NCI-H510A treated with DMSO at 0.1 percent for 48 hours (cell line): ENCODE measurements at places on chromosomes 1 and 21.
A peak's percentile ranks its signal among the peaks of the same experiment; 100 is the strongest.

GRCh38 chr1:78640462-78640861, 9.2 kb upstream of the IFI44 start:
- no peak for DNase-seq

DNA sequence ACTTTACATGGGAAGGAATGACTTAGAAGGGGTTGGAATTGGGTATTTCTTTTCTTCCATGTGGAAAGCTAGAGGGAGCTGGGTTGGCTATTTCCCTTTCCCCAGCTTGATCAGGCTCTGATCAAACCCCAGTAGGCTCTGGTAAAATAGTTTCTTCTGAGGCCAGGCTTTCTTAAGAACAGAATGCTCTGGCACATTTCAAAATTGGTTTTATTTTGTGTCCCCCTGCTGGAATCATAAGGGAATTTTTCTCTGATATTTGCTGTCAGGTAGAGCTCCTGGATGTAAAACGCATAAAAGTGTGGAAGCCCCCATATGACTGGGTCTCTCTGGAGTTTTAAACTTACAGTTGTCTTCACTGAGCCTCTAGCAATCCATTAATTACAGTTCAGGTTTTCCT, 17.1 kb upstream of the APOBEC4 start:
- no peak for DNase-seq

GRCh38 chr1:3474016-3474415, 19.6 kb downstream of the ARHGEF16 start:
- no peak for DNase-seq

DNA sequence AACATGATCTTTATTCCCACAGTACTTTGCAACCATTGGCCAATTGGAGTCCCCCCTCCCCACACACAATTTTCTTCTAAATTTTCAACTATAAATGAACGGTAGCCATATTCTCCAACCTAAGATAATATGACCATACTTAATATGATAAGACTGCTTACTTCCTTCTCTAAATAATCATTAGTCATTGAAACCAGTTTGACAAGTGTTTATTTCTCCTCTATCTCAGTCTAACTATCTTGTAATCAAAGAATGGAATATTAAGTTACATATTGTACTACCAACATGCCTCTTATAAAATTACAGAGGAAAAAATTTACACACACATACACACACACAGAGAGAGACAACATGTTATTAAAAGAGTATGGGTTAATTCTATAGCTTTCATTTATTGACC, 567.4 kb upstream of the TMPRSS15 start:
- DNase-seq: no peak

- peak; percentile 80 for DNase-seq
Observed at GRCh38 chr1:1833916-1834325, 55.7 kb upstream of the NADK start.

- DNase-seq: no peak
Observed at GRCh38 chr1:36089393-36090121, 865 bp downstream of the ADPRS start.

GRCh38 chr1:87115891-87116290, 201.5 kb downstream of the HS2ST1 start:
- DNase-seq: no peak

DNA sequence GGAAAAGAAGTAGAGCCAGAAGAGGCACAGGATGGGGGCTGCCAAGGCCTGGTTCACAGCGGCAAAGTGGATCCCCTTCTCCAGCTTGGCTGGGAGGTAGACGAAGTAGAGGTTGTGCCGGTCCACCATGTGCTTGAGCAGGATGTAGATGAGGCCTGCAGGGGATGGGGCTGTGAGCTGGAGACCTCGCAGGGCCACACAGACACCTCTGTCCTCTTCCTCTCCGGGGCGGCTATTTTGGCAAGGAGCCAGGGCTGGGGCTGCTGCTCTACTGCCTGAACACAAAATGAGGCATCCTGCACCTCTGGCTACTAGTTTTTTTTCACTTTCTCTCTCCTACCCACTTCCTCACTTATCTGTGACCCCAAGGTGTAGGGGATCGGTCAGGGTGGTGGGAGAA, 32.3 kb downstream of the TMEM63A start:
- no peak for DNase-seq

- DNase-seq: peak; percentile 81
Observed at GRCh38 chr1:201282931-201283829, at the start of gene PKP1. Gene PKP1 (plus strand): TSS chr1:201283506. CDS start chr1:201283703, 197 bp downstream.

GRCh38 chr1:183877053-183877720, 72.3 kb downstream of the RGL1 start:
- DNase-seq: no peak

DNA sequence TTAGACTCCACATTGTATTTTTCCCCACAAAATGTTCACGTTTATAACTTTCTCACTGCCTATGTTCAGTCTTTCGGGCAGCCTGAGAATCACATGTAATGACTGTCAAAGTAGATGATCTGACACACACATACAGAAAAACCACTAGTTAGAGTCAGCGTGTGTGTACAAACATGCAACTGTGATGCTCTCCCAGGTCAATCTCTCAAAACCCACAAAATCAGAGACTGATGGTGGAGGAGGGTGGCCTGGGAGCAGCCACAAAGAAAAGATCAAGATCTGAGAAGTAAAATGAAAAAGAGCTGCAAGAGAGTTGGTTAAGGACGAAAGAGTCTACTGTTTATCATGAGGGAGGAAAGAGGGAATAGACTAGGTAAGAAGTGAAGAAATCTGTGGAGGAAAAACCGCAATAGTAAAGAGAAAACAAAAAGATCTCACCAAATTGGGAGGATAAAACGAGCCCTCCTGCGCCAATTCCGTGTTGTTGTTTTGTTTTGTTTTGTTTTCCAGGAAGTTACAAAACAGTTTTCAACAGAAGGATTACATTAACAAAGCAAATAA, 2.3 kb downstream of the EGLN1 start:
- no peak for DNase-seq

DNA sequence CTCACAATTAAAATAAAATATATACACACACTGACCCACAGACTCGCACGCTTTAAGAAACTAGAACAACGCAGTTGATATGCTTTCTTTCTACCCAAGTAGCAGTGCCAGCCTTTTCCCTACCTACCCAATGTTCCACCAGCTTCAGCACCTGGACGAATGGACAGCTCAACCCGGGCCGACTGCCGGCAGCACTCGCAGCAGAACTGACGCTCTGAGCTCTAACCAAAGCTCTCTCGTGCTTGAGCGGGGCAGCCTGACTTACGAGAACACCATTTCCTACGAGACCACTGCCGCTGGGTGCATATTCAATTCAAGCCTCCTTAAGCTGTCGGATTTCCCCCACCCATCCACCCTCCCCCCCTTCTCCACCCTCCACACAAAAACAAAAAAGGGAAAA, 127.4 kb upstream of the DPYD start:
- DNase-seq: peak; percentile 53

DNA sequence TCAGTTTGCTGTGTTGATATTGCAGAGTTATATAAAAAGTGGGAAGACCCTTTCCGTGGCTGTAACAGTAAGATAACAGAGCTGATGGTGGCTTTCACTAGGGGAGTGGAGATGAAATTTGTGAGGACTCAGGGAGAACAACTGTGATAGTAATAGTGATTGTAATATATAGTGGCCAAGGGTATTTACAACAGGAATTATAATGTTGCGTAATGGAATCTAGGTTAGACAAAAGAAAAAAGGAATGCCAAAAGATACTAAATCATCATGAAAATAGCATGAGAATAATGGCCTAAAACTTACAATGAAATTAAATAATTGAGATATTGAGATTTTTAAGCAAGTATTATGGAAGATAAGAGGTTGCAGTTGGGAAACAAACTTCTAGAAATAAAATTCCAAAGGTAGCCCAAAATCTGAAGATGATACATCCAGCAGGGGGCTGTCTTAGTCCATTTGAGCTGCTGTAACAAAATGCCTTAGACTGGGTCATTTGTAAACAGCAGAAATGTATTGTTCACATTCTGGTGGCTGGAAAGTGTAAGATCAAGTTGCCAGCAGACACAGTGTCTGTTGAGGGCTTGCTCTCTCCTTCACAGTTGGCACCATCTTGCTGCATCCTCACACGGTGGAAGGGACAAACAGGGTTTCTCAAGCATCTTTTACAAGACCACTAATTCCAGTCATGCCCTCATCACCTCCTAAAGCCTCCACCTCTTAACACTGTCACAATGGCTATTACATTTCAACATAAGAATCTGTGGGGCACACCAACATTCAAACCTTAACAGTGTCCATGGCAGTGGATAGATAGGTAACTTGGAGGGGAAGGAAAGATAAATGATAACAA, 711.2 kb downstream of the MRPL39 start:
- DNase-seq: no peak

DNA sequence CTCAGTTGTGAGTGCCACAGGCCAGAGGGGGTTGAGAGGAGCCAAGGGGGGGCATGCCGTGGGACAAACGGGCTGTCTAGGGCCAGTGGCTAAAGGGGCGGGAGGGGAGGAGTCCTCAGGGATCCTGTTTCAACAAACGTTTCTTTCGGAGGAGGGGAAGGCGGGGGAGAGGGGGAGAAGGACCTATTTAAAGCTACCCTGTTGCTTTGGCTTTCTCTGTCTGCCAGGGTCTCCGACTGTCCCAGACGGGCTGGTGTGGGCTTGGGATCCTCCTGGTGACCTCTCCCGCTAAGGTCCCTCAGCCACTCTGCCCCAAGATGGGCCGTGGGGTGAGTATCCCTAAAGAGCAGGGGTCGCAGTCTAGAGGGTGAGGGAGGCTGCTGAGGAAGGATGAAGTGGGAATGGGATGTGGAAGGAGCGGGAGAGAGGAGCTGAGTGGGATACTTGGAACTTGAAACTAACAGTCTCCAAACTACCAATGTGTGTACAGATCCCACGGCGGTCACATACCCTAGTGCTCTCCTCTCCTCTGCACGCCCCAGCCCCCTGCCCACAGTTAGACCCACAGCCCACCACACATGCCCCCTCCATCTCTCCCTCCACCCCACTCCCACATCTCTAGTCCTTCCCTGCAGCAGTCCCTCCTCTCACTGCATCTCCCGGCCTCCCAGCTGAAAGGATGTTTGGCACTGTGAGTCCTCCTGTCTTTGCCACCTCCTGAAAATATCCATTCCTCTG, at the start of gene ATP1A2:
TSS of gene ATP1A2 (plus strand) at position 215 of the 738 bp plus-strand sequence. CDS start at position 318, 103 bp downstream.
- DNase-seq: no peak

DNA sequence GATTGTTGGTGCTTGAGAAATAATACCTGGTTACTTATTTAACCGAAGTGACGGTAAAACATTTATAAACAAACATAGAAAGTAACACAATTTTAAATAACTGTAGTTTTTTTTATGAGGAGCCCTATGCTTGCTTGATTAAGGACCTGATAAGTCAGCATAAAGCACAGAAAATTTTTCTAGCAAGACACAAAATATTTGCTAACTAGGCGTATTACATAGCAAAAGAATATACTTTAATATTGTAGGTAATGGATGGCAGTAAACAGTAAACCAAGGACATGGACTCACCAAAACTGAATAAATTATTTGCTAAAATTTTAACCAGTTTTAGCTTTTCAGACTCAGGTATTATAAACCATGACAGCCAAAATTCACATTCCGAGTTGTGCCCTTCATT, 90.9 kb downstream of the MAST2 start:
- no peak for DNase-seq

- no peak for DNase-seq
Observed at GRCh38 chr21:27045281-27045985, 78.5 kb upstream of the ADAMTS5 start.

GRCh38 chr21:44440241-44441040, 14.9 kb upstream of the LRRC3 start:
- no peak for DNase-seq

DNA sequence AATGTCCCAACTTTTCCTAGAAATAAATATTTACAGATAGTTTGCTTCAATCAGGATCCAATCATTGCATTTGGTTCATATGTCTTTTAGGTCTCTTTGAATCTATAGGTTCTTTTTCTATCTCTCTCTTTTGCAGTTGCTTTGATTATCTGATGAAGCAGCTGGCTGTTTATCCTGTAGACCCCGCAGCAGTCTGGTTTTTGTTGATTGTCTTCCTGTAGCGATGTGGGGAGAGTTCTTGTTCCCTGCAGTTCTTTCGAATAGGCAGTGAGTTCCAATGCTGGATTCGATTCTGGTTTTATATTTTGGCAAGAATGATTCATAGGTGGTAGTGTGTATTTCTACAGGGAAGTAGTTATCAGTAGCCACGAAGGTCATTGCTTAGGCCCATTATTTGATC, 7.4 kb upstream of the MIXL1 start:
- DNase-seq: no peak

DNA sequence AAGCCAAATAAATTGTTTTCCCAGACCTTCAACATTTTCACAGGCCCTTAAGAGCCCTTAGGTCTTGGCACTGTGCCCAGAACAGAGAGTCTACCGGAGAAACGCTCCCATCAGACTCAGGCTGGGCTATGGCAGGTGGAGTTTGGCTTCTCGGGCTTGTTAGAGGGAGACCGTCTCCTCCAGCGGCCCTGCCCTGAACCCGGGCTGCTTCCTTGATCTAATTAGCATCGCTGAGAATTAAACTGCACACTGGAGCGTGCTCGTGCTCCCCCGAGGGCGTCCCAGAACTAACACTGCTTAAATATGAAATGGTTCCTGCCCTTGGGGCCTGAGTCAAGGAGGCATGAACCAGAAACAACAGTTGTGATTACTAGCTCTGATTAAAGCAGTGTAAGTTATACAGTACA, 634.4 kb downstream of the MATN1 start:
- peak; percentile 88 for DNase-seq

- no peak for DNase-seq
Observed at GRCh38 chr21:38824124-38824822, 18.5 kb downstream of the ETS2 start.

DNA sequence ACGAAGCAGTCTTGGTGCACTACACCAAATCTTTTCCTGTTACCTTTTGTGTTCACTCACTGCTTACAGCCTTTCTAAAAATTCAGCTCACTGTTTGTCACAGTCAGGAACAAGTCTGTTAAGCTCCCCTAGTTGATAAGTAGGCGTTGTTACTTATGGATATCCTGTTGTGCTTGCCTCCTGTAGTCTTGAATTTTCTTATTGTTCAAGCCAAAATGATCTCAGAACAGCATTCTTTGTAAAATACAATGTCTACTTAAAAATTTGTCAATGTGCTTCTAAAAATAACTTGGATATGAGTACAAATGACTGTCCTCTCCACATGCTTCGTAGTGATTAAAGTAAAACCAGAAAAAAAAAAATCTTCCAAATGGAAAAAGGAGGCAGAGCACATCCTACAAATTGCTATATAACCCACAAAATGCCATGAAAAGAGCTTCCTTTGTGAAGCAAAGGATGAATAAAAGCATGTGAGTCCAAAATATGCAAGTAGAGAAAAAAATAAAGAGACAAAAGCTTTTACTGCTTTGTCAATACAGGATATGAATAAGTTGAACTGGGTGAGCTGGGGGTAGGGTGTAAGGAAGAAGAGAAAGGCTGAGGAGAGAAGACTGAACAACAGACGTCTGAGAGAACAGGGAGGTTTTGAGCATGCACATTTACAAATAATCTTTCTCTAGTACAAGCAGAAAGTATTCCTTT, 228.9 kb upstream of the ADGRL4 start:
- no peak for DNase-seq

- DNase-seq: no peak
Observed at GRCh38 chr21:34260277-34261008, 103.4 kb upstream of the KCNE2 start.

- DNase-seq: no peak
Observed at GRCh38 chr1:244318078-244318477, 133.6 kb downstream of the ADSS2 start.

GRCh38 chr1:14567056-14567455, 31.4 kb upstream of the KAZN start:
- DNase-seq: no peak

GRCh38 chr21:45836268-45836655, 145.3 kb upstream of the COL6A1 start:
- DNase-seq: no peak
